ENCODE measurements at places on chromosomes 16 and 17. TPM values are rescaled to one million over a fixed set of nuclear protein-coding genes. Genes with fewer than 3 reads are reported as not detected.
A peak's percentile ranks its signal among the peaks of the same experiment; 100 is the strongest.

Gene PITPNC1
- polyA plus RNA-seq = 8.0 TPM

- H3K4me3 ChIP-seq = no peak overlapping the region
- H3K36me3 ChIP-seq = no peaks in the 10 kb centered on the region
- peaks cover 7% of the 10 kb centered on the region for H3K4me1 ChIP-seq
- no peak overlapping the region for H3K27ac ChIP-seq
- peaks cover 4% of the 10 kb centered on the region for H3K27me3 ChIP-seq
These were observed 474.9 kb downstream of the SLC39A11 start for GRCh38 chr17:72617557-72617956.

DNA sequence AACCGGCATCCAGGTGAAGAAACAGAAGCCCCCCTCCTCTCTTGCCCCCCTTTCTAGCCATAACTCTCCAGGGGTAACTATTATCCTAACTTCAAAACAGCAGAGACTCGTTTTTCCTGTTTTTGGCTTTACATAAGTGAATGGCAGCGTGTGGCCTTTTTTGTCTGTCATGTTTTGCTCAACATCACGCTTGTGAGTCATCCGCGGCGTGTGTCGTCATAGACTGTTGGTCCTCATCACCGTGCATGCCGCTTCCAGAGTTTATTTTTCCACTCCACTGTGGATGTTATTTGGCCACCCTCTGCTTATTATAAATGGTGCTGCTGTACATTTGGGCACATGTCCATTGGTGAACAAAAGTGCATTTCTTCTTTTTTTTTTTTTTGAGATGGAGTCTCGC, 52.6 kb downstream of the ERN1 start:
- peaks cover 8% of the 10 kb centered on the region for H3K4me1 ChIP-seq
- no peak overlapping the region for H3K27ac ChIP-seq
- H3K27me3 ChIP-seq = no peaks in the 10 kb centered on the region
- DNase-seq = peak; percentile 37
- H3K36me3 ChIP-seq = no peaks in the 10 kb centered on the region

DNA sequence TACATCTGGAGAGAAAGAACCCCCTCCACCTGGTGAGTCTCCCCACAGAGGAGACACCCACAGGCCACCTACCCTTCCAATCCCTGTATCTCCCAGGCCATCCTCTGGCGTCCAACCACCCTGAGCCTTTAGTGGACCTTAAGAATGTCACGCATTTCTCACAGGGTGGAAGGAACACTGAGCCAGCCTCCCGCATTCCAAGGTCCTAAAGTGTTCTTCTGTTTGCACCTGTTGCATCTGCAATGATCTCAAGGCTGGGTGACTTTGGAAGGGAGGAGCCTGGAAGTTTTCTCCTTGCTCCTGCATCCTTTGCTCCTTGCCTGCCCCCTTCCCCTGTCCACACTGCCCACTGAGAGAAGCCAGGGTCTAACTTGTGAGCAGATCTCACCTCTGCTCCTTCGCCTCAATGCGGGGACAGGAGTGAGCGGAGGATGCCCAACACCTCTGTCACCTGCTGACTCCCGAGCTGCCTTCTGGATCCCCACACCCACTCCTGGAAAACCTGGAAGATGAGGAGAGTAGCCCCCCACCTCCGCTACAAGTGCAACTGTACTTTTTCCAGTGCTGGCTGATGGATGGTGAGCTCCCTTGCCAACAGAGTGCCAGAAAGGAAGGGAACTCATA, 3.7 kb downstream of the CHST5 start:
- no peaks in the 10 kb centered on the region for H3K36me3 ChIP-seq
- H3K27me3 ChIP-seq = no peaks in the 10 kb centered on the region
- H3K27ac ChIP-seq = no peak overlapping the region
- H3K4me1 ChIP-seq = no peaks in the 10 kb centered on the region
- no peak for DNase-seq

GRCh38 chr16:339680-340079, 12.8 kb downstream of the AXIN1 start:
- no peaks in the 10 kb centered on the region for H3K27me3 ChIP-seq
- peaks cover 26% of the 10 kb centered on the region for H3K4me1 ChIP-seq
- H3K4me3 ChIP-seq = no peak overlapping the region
- H3K27ac ChIP-seq = no peak overlapping the region

Gene TEX14
- 0.13 TPM for polyA plus RNA-seq

DNA sequence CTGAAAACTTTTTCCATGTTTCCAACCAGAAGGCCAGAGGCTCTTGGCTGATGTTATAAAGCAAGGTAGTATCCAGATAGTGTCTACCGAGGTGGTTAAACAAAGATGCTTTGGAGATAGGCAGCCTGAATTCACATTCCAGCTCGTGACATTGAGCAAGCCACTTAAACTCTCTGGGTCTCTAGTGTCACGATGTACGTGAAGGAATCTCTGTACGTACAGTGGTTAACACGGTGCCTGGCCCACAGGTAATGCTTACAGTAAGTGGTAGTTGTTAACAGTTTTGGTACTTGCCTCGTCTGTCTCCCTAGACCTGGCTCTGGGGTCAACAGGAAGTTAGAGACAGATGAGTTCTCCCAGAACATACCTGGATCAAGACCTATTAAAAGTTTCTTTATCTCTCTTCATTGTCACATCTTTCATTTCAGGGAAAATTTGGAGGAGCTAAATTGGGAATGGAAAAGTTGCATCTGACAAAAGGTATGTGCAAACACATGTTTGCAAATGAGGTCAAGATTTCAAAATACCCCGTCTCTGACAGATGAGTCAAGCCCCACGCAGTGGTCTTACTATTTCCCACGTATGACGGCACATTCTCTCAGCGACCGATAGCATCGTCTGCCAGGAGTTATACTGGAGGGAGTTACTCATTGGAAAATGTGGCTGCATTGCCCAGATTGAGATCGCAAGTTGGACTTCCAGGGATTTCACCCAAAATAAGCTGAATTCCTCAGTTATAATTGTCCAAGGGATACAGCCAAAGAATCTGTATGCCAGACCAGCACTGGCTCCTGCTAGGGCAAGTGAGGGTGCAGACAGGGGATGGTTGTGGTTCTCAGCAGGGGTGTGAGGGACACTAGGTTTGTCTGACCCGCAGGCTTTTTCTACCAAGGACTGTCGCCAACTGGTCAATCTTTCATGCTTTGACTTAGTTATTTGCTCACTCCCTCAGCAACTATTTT, 18.9 kb upstream of the MYH10 start:
- H3K4me1 ChIP-seq = no peaks in the 10 kb centered on the region
- no peaks in the 10 kb centered on the region for H3K27me3 ChIP-seq
- DNase-seq = no peak
- H3K4me3 ChIP-seq = no peak overlapping the region
- H3K36me3 ChIP-seq = no peaks in the 10 kb centered on the region

DNA sequence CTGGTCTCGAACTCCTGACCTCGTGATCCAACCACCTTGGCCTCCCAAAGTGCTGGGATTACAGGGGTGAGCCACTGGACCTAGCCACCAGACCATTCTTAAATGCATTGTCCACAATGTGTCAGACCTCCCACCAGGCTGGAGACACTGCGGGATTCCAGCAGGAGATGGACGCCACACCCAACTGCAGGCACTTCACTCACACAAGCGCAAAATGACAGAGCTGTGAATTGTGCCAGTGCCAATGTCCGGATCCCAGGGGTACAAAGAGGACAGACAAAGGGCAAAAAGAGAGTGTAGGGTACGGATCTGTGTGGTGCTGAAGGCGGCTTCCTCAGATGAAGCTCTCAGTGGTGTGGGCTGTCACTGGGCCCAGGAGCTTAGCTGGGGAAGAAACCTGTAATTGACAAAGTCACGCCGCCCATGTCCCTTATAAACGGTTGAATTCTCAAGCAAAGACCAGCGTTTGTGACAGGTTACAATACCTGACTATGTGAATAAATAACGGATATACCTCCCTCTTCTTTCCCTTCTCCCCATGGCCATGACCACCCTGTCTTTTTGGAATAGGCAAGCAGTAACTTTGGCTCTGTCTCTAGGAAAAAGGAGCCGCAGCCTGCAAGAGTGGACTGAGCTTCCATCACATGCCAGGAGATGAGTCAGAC, 40.0 kb downstream of the HS3ST3A1 start:
- no peak overlapping the region for H3K4me3 ChIP-seq
- no peak overlapping the region for H3K27ac ChIP-seq
- H3K36me3 ChIP-seq = no peaks in the 10 kb centered on the region
- H3K4me1 ChIP-seq = peaks cover 33% of the 10 kb centered on the region

GRCh38 chr17:76479515-76480060, 12.2 kb downstream of the AANAT start:
- DNase-seq = no peak
- no peak overlapping the region for H3K4me3 ChIP-seq
- no peak overlapping the region for H3K27ac ChIP-seq
- H3K4me1 ChIP-seq = peaks cover 5% of the 10 kb centered on the region
- H3K36me3 ChIP-seq = peaks cover 24% of the 10 kb centered on the region

- no peaks in the 10 kb centered on the region for H3K4me1 ChIP-seq
These were observed 8.1 kb upstream of the KREMEN2 start for GRCh38 chr16:2955779-2956578.

GRCh38 chr17:15915961-15916360, 29.0 kb upstream of the ADORA2B start:
- DNase-seq = no peak
- H3K36me3 ChIP-seq = no peaks in the 10 kb centered on the region
- no peaks in the 10 kb centered on the region for H3K27me3 ChIP-seq

Gene FZD2
- 5.5 TPM for polyA plus RNA-seq

- peak; percentile 46 for DNase-seq
- peak overlapping the region; percentile 52 for H3K27ac ChIP-seq
- peaks cover 12% of the 10 kb centered on the region for H3K36me3 ChIP-seq
- H3K27me3 ChIP-seq = no peaks in the 10 kb centered on the region
- no peak overlapping the region for H3K4me3 ChIP-seq
These were observed 43.5 kb downstream of the MAP1LC3B start for GRCh38 chr16:87435372-87436224.

Gene DYNLRB2
- 18.1 TPM for polyA plus RNA-seq

Gene GUCY2D
- polyA plus RNA-seq = 0.51 TPM

DNA sequence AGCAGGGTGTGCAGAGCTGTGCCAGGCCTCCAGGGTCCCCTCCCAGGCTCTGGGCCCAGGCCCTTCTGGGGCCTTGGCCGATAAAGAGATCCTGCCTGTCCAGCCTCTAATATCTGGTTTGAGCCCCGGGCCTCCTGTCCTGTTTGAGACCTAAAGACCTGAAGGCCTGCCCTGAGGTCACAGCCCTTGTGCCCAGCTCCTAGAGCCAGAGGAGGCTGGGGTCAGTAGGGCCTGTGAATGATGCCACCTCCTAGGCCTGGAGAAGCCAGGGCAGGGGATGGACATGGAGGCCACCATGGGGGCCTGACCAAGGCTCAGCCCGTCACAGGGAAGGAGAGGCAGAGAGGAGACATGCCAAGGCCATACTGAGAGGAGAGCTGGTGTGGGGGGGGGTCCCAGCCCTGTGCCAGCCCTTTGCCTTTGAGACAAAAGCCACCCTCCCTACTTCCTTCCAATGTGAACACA, 7.4 kb downstream of the KCNH6 start:
- H3K27ac ChIP-seq = no peak overlapping the region
- no peak for DNase-seq
- no peaks in the 10 kb centered on the region for H3K36me3 ChIP-seq
- peaks cover 4% of the 10 kb centered on the region for H3K27me3 ChIP-seq
- H3K4me3 ChIP-seq = no peak overlapping the region
- H3K4me1 ChIP-seq = no peaks in the 10 kb centered on the region

- H3K27me3 ChIP-seq = no peaks in the 10 kb centered on the region
- H3K36me3 ChIP-seq = no peaks in the 10 kb centered on the region
- H3K4me1 ChIP-seq = peaks cover 18% of the 10 kb centered on the region
- H3K4me3 ChIP-seq = peak within 1 kb of the TSS; percentile 58
These were observed at the start of gene XYLT1 for GRCh38 chr16:17470908-17471718. XYLT1 (minus strand) TSS chr16:17470960; CDS start chr16:17470796, 164 bp downstream.

GRCh38 chr17:68592682-68593641, 8.2 kb downstream of the FAM20A start:
- H3K27ac ChIP-seq = no peak overlapping the region
- no peaks in the 10 kb centered on the region for H3K27me3 ChIP-seq
- peaks cover 6% of the 10 kb centered on the region for H3K4me1 ChIP-seq
- H3K36me3 ChIP-seq = no peaks in the 10 kb centered on the region

GRCh38 chr16:86322283-86322682, 188.0 kb upstream of the FOXF1 start:
- H3K27me3 ChIP-seq = no peaks in the 10 kb centered on the region
- no peak for DNase-seq
- H3K4me1 ChIP-seq = peaks cover 11% of the 10 kb centered on the region

Gene ST6GALNAC1
- polyA plus RNA-seq = 13.9 TPM

All from lung (tissue), 17 donors.